ENCODE measurements at places on chromosomes 6 and 20.
A peak's percentile ranks its signal among the peaks of the same experiment; 100 is the strongest.

GRCh38 chr6:157099912-157100593 lies 223.3 kb downstream of the TMEM242 start:
- no peak for DNase-seq

- DNase-seq, result no peak
These were observed 29.9 kb upstream of the SMOC2 start for GRCh38 chr6:168411130-168411529.

DNA sequence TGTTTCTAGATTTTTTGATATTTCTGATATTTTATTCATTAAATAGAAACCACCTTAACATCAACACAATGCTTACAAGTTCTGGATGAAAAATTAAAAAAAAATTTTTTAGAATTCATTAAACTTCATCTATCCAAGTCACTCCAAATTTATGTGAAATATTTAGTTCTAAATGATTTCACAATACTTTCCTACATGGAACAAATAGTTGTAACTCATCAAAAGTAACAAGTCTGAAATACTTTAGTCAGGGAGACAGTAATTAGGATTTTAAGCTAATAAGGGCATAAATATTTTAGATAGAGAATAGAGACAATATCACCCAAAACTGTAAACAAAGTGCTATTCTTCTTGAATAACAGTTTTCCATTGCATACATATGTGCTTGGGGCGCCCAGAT lies 147.8 kb downstream of the HIVEP2 start:
- DNase-seq, result no peak

- DNase-seq, result no peak
These were observed 18.7 kb upstream of the TOP1 start for GRCh38 chr20:41009946-41010345.

- no peak for DNase-seq
These were observed 25.0 kb upstream of the HMGCLL1 start for GRCh38 chr6:55604021-55604420.

- no peak for DNase-seq
These were observed 149.7 kb upstream of the TNFAIP3 start for GRCh38 chr6:137717074-137718073.

DNA sequence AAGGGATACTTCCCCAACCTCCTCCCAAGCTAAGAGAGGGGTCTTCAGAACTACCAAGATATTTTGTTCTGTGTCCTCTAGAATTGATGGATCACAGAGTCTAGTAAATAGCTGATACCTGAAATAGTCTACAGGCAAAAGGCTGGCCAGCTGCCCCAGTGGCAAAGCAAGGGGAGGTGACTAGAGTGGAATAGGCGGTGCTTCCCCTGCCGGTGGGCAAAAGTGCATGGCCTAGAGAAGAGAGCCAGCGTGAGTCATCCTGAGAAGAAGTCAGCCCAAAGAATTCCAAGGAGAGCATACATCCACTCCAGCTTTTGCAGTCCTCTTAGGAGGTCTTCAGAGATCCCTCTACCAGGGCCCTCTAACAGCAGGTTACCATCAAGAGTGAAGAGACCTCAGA lies 14.7 kb downstream of the DPPA5 start:
- no peak for DNase-seq

DNA sequence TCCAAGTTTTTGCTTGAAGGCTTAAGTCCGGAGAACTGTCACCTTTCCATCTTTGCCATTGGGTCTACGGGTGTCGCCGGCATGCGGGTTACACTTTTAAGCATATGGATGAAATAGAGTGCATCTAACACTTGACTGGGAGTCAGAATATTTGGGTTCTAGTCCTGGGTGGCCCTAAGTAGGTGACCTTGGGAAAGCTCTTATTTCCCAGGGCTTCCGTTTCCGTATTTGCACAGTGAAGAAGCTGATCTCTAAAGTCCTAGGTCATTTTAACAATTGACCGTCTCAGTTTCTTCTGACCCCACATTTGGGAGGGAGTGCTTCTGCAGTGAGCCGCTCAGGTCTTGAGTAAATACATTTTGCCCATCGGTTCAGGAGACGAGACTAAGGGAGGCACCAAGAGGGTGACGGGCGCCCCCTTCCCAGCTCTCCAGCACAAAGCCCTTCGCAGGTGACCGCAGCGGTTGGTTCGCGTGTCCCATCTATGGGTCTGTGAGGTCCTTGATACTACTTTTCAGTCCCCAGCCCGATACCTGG lies 651 bp upstream of the BLTP3A start:
- DNase-seq, result peak; percentile 24

DNA sequence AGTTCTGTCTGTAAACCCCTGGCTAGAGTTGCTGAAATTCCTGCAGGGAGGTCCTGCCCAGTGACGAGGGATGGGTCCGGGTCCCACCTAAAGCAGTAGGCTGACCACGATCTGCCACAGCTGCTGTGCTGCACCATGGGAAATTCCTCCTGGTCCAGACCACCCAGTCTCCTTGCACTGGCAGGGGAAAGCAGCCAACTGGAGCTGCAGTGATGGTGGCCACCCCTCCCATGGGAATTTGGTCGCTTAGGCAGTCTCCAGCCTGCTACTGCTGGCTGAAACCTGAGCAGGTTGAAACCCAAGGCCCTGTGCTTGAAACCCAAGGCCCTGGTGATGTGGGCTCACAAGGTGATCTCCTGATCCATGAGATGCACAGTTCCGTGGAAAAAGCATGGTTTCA lies 23.9 kb upstream of the MOXD1 start:
- no peak for DNase-seq

DNA sequence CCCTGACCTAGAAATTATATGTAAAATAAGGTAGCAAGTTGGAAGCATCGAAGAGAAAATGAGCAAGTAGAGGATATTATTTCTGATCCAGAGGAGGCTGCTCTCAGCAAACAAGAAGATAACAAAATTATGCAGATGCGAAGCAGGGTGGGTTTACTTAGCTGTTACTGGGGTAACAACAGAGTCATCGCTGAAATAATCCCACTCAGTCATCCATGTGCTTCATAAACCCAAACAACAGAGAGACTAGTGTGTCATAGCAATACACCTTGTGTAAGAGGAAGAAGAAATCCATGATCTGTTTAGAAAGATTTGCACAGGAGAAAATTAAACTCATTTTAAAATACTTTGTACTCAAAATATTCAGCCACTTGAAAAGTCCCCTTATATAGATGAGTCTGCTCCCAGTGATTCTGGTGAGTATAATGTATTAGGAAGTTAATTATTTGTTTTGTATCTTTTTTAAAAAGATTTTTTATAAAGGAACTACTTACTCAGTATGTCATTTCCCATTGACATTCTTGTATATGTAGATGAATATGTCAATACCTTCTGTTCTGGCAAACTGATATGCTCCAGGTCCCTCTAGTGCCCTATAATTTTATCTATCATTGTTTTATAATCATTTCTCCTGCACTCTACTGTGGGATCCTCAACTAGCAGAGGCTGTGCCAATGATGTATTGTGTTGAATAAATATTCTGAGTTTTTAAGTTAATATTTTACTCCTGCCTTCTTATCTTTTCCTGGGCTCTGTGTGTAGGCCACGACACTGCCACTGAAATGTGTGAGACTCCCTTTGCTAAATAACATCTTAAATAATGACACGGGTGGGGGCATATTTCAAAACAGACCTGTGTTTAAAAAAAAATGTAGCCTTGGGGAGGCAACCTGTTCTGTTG lies 8.6 kb upstream of the HIVEP2 start:
- DNase-seq, result no peak

DNA sequence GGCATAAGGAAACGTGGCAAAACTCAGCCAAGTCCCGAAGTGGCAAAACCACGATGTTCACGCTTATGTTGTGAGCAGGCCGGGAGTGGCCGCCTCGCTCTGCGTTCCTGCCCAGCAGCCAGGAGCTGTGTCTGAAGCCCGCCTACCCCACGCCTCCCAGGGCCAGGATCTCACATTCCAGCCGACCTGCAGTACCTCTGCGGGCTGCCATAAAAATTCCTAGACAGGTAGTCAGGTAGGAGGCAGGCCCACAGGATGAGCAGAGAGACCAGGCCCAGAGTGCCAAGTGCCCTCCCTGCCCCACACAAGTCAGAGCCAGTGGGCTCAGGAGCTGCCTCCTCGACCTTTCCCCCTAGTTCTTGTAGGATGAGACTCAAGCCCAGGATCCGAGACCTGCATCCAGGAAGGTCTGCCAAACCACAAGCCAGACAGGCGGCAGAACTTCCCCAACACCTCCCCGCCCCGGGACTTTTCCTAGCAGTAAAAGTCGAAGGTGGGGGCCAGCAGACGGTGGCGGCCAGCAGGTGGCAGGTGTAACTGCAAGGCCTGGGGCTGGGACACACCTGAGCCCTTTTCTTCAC lies 16.7 kb downstream of the PMEPA1 start:
- no peak for DNase-seq

GRCh38 chr20:20253039-20253743 lies 114.7 kb upstream of the INSM1 start:
- DNase-seq, result no peak
